ENCODE measurements at places on chromosomes 3 and 15. TPM values are rescaled to one million over a fixed set of nuclear protein-coding genes. Genes with fewer than 3 reads are reported as not detected.

DNA sequence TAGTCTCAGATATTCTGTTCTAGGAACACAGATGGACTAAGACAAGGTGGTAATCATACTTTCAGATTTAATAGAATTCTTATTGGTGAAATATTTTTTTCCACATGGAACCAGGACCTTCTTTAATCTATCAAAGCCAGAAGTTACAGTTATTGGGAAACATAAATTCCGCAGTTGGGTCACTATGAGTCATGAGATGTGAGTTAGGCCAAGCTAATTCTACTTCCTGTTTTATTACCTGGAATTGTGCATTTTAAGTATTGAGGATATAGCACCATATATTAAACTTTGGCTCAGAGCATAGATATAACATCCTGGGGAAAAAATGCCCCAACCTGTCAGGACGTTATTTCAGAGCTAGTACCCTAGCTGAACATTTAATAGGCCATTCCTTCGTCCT lies 96.4 kb upstream of the P3H2 start:
- no peaks in the 10 kb centered on the region for H3K27me3 ChIP-seq
- no peak for DNase-seq
- H3K36me3 ChIP-seq = no peaks in the 10 kb centered on the region
- no peak overlapping the region for H3K4me3 ChIP-seq
- no peaks in the 10 kb centered on the region for H3K4me1 ChIP-seq

DNA sequence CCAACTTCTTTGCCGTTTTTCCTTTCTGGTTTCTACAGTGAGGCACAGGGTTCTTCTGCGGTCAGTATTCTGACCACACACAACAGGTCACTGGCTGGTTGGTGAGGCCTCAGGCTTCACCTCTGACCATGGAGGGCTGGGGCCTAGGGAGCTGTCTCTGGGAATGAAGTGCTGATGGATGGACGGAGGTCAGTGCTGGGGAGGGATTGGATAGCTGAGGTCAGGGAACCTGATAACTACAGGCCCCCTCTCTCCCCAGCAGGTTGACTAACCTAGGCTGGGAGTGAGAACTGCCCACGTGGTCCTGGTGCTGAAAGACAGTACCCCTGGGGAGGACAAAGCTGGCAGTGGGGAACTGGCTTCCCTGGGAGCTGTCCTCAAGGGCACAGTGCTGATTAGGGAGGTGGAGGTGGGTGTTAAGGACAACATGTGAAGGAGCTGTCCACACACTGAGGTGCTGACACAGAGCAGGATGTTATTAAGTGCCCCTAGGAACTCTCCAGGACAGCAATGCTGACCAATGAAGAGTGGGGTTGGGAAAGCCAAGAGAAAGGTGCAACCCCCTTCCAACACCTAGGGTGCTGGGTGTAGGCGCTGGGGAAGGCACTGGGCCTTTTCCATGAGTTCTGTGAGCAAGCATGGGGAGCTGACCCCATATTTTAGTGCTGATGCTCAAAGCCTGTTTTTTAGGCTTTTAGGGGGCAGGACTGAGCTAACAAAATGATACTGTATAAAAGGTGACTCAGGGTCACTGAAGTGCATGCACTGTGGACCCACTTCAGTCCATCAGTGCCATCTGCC lies 45.2 kb downstream of the ATP2B2 start:
- H3K36me3 ChIP-seq = no peaks in the 10 kb centered on the region
- H3K27ac ChIP-seq = no peak overlapping the region
- no peaks in the 10 kb centered on the region for H3K27me3 ChIP-seq
- no peaks in the 10 kb centered on the region for H3K4me1 ChIP-seq
- no peak overlapping the region for H3K4me3 ChIP-seq
- peak; percentile 24 for DNase-seq

GRCh38 chr3:124584552-124585391 lies 145.5 kb upstream of the UMPS start:
- H3K4me1 ChIP-seq = peaks cover 2% of the 10 kb centered on the region
- H3K27me3 ChIP-seq = no peaks in the 10 kb centered on the region
- no peaks in the 10 kb centered on the region for H3K36me3 ChIP-seq
- peak overlapping the region; percentile 49 for H3K4me3 ChIP-seq
- H3K27ac ChIP-seq = no peak overlapping the region

DNA sequence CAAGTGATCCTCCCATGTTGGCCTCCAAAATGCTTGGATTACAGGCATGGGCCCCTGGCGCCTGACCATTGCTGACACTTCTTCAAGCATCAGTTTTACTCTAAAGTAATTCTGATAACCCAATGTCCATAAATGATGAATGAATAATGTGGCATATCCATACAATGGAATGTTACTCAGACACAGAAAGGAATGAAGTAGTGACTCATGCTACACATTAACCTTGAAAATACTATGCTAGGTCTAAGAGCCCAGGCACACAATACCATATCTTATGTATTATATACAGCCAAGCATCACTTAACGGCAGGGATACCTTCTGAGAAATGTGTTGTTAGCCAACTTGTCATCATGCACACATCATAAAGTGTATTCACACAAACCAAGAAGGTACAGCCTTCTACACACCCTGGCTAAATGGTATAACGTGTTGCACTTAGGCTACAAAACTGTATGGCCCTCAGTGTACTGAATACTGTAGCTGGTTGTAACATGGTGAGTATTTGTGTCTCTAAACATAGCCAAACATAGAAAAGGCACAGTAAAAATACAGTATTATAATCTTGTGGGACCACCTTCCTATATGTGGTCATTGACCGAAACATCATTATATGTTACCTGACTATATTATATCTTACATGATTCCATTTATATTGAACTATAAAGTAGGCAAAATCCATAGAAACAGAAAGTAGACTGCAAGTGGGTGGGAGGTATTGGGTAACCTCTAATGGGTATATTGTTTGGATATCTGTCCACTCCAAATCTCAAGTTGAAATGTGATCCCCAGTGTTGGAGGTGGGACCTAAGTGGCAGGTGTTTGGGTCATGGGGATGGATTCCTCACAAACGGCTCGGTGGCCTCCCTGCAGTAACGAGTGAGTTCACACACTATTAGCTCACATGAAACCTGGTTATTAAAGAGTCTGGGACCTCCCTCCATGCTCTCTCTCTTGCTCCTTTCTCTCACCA lies 31.4 kb downstream of the MKRN2 start:
- DNase-seq = no peak
- no peaks in the 10 kb centered on the region for H3K27me3 ChIP-seq
- H3K4me1 ChIP-seq = no peaks in the 10 kb centered on the region
- H3K4me3 ChIP-seq = no peak overlapping the region

Gene IL17RD
- 35.8 TPM for total RNA-seq

Data from ovary (tissue), 10 donors.